ENCODE measurements at places on chromosomes 4 and X. TPM values are rescaled to one million over a fixed set of nuclear protein-coding genes. Genes with fewer than 3 reads are reported as not detected.
A peak's percentile ranks its signal among the peaks of the same experiment; 100 is the strongest.

CETN2 gene
- polyA plus RNA-seq: 27.7 TPM

CACNA1F gene
- 0.04 TPM for polyA plus RNA-seq

SSX1 gene
- polyA plus RNA-seq: not detected

HMGB3 gene
- polyA plus RNA-seq: 14.7 TPM

KCTD8 gene
- not detected for polyA plus RNA-seq

GRCh38 chrX:63747331-63747730 lies 37.7 kb downstream of the ARHGEF9 start:
- no peak for DNase-seq

GRCh38 chr4:51958199-51958968 lies 61.8 kb downstream of the LRRC66 start:
- DNase-seq: no peak

DNA sequence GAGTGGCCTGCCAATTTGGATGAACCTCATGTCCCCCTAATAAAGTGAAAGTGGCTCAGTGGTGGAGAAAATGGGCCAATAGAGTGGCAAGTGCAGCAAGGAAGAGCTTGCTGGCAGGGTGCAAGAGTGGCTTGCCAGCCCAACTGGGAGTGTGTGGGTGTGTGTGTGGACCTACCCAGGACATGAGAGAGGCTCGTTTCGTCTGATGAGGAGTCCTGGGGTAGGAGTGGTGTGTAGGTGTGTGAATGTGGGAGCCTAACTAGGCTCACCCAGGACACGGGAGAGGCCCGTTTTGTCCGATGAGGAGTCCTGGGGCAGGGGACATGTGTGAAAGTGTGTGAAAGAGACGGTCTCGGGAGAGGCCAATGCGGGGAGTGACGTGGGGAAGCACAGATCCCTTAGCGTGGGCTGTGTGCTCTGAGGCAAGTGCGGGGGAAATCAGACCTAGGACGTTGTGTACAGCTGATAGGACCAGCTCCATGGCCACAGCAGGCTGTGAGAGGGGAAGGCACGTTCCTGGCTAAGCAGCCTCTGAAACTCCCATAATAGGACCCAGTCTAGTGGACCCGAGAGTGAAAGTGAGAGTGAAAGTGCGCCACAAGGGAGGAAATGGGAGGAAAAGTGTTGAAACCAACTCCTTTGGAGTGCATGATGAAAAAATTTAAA lies 5.3 kb downstream of the GAGE10 start:
- DNase-seq: no peak

DNA sequence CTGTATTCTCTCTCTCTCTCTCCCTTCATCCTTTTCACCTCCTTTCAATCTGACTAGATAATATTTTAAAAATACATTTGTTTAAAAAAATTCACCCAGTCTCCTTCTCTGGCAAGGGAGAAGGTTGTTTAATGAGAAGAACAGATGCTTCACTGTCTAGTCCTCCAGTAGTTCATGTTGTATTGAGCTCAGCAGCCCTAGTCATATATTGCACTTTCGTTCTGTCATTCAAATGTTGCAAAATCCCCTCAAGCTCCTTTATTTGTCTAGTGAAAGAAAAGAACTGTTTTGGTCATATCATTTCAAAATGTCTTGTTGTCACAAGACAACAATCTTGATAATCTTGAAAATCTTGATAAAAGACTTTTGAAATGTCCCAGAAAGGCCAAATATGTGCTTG lies 248.0 kb downstream of the GALNTL6 start:
- DNase-seq: no peak

GRCh38 chrX:3231766-3232165 lies 114.7 kb downstream of the MXRA5 start:
- no peak for DNase-seq

GRCh38 chr4:139749835-139750498 lies 84.3 kb downstream of the MGST2 start:
- no peak for DNase-seq

- no peak for DNase-seq
Measured at GRCh38 chr4:79652232-79652631, 244.2 kb upstream of the GK2 start.

DNA sequence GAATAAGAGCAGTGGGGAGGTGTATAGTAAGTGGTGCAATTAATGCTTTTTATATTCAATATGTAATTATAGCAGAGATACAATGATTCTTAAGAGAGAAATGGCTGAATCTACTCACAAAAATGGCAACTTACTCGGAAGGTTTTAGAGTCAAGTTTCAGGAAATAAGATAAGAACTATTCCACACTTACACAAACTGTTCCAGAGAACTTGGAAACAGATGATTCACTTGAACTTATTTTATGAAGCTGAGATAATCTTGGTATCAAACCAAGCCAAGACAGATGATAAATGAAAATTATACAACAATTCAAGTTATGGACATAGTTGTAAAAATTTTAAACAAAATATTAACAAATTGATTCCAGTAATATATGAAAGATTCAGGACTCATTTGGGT lies 311.3 kb upstream of the HS3ST1 start:
- no peak for DNase-seq

- peak; percentile 51 for DNase-seq
Measured at GRCh38 chr4:183445097-183445428, 627 bp downstream of the CDKN2AIP start.

DNA sequence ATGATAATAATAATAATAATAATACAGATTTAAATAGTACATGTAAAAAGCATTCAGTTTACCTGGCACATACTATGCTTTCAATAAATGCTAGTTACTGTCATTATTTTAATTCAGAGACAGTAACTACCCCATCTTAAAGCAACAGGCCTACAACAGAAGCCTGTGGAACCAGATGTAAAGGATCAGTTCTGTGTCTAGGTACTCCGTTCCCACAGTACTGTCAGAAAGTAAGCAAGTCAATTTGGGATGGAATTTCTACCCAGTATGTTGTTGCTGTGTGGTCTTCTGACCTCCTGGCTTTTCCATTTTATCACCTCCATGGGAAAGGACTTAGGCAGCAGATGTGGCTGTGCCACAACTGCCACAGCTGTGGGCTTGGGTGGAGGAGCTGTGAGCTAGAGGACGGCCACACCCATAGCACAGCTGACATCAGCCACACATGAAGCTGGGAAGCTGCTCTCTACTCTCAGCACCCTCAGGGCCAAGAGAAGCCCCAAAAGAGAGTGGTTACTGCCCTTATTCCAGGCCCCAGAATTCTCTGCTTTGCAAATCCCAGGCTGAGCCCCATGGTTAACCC lies 102.8 kb downstream of the CBR4 start:
- no peak for DNase-seq

- no peak for DNase-seq
Measured at GRCh38 chrX:64976673-64977040, 407 bp upstream of the ZC4H2 start.

GRCh38 chrX:63400340-63400739 lies 49.2 kb upstream of the SPIN4 start:
- no peak for DNase-seq

GRCh38 chr4:3500634-3501101 lies 31.6 kb downstream of the LRPAP1 start:
- no peak for DNase-seq
